Activated CD4-positive, alpha-beta T cell treated with anti-CD3 and anti-CD28 coated beads, Interleukin-2, amount 10 ng/mL, durations not matched to agents 24 days and 14 days (primary cell): ENCODE measurements at places on chromosomes 12 and 14. TPM values are rescaled to one million over a fixed set of nuclear protein-coding genes. Genes with fewer than 3 reads are reported as not detected.

Gene UNC79
- total RNA-seq, result not detected in 2 replicates

DNA sequence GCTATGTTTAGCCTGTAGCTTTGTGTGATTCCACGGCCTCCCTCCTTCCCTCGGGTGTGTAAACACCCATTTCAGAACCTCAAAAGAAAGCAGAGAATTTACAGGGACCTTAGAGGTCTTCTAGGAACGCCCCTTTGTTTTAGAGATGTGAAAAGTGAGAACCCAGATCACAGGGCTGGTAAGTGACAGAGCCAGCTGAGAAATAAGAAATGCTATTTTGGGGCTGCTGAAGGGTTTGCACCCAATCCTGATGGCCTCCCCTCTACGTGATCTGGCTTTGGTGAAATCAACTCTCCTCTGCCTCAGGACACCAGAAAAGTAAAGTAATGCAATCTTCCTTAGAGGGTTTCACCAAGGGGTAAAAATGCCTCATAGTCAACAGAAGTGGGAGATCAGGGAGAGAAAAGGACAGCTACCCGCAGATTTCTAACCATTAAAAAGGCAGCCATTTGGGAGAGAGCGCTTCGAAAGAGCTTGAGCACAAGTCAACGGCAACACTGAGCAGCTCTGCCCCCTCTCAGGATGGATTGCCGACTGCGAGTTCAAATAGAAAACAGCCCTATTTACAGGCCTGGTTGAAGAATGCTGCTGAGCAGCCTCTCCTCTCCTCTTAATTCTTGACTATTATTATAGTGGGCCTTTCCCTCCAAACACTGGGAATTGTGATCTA, 78.5 kb upstream of the RASSF3 start:
- peaks cover 3% of the 10 kb centered on the region for H3K27me3 ChIP-seq
- no peaks in the 10 kb centered on the region for H3K36me3 ChIP-seq
- no peak for DNase-seq
- H3K4me3 ChIP-seq, result no peak overlapping the region
- no peak overlapping the region for H3K27ac ChIP-seq
- no peaks in the 10 kb centered on the region for H3K4me1 ChIP-seq

DNA sequence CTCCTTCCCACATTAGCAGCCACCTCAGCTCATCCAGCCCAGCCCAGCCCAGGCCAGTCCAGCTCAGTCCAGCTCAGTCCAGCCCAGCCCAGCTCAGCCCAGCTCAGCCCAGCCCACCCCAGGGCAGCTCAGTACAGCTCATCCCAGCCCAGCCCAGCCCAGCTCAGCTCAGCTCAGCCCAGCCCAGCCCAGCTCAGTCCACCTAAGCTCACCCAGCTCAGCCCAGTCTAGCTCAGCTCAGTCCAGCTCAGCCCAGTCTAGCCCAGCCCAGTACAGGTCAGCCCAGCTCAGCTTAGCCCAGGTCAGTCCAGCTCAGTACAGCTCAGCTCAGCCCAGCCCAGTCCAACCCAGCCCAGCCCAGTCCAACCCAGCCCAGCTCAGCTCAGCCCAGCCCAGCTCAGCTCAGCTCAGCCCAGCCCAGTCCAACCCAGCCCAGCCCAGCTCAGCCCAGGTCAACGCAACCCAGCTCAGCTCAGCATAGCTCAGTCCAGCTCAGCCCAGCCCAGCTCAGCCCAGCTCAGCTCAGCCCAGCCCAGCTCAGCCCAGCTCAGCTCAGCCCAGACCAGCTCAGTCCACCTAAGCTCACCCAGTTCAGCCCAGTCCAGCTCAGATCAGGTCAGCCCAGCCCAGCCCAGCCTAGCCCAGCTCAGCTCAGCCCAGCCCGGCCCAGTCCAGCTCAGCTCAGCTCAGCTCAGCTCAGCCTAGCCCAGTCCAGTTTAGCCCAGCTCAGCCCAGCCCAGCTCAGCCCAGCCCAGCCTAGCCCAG, 63.0 kb downstream of the TMEM121 start:
- H3K27me3 ChIP-seq, result no peaks in the 10 kb centered on the region
- no peaks in the 10 kb centered on the region for H3K4me1 ChIP-seq
- no peak for DNase-seq
- no peaks in the 10 kb centered on the region for H3K36me3 ChIP-seq

GRCh38 chr14:20998674-20999366, at the start of gene SLC39A2:
Gene SLC39A2, plus strand, starts transcription at chr14:20999293. Its CDS starts 154 bp downstream, at chr14:20999447.
- H3K27me3 ChIP-seq, result no peaks in the 10 kb centered on the region
- peaks cover 33% of the 10 kb centered on the region for H3K36me3 ChIP-seq
- peaks cover 2% of the 10 kb centered on the region for H3K4me1 ChIP-seq

- H3K27ac ChIP-seq, result no peak overlapping the region
- H3K27me3 ChIP-seq, result peaks cover 8% of the 10 kb centered on the region
- no peak overlapping the region for H3K4me3 ChIP-seq
- no peak for DNase-seq
- no peaks in the 10 kb centered on the region for H3K36me3 ChIP-seq
These were observed 12.6 kb upstream of the B4GALNT3 start for GRCh38 chr12:447141-447540.

Gene NTN4
- not detected in 2 replicates for total RNA-seq

DNA sequence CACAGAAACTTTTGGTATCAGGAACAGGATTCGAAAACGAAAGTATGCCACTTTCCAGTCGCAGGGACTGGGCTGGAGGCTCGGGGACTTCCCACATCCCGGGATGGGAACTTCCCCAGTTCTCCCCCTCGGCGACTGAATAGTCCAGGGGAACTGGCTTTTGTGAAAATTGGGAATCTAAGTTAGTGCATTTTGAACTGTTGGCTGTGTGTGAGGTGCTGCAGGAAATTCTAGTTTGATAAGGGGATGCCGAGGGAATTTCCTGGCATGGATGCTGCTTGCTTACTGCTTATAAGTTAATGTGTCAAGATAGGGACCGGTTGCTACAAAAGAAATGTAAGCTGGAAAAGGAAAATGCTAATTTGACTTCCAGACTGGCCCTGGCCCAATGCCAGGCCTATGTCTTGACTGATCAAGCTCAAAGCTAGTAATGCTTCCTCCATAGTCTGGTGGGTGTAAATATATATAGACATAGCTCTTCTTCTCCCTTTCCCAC, 73.4 kb upstream of the EIF5 start:
- peaks cover 5% of the 10 kb centered on the region for H3K4me1 ChIP-seq
- peaks cover 31% of the 10 kb centered on the region for H3K27me3 ChIP-seq
- H3K4me3 ChIP-seq, result peak overlapping the region; percentile 28
- H3K27ac ChIP-seq, result no peak overlapping the region
- no peak for DNase-seq

GRCh38 chr14:89367779-89368120, 49.3 kb downstream of the FOXN3 start:
- H3K27ac ChIP-seq, result no peak overlapping the region
- DNase-seq, result no peak
- H3K36me3 ChIP-seq, result peaks cover 26% of the 10 kb centered on the region
- no peak overlapping the region for H3K4me3 ChIP-seq

GRCh38 chr14:55399852-55400251, 11.8 kb downstream of the ATG14 start:
- no peak overlapping the region for H3K4me3 ChIP-seq
- peaks cover 9% of the 10 kb centered on the region for H3K36me3 ChIP-seq
- H3K27me3 ChIP-seq, result no peaks in the 10 kb centered on the region
- DNase-seq, result no peak

DNA sequence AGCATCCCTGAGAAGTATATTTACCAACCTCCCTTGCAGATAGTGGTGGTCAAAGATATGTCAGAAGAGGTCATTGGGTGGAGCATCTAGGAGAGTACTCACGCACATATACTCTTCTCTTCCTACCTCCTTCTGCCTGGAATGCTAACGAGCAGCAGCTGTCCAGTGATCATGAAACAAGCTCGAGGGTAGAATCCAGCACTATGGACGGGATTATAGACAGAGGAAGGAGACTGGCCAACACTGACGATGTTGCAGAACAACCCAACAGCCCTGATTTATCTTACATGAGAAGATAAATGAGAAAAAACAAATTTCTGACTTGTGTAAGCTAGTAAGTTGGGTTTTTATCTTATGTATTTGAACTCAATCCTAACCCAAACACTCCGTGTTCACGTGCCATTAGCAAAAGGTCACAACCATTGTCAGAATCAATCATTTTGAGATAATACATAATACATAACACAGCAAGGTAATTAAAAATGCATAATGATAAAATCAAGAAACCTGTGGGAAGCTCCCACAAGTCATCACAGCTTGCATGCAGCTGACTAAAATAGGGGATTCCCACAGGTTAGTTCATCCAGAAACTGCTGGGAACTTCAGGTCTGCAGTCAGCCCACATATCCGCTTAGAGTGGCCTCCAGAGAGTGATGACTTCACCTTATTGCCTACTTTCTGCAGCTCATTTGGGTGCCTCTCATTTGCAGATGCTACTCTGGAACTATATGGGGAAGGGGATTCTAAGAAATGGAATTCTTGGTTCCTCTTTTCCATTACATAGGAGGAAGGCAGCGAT, 36.3 kb upstream of the STK38L start:
- no peaks in the 10 kb centered on the region for H3K27me3 ChIP-seq
- no peak overlapping the region for H3K4me3 ChIP-seq
- peak overlapping the region; percentile 47 for H3K27ac ChIP-seq
- DNase-seq, result peak; percentile 76
